ENCODE measurements at places on chromosomes 12 and 14.

DNA sequence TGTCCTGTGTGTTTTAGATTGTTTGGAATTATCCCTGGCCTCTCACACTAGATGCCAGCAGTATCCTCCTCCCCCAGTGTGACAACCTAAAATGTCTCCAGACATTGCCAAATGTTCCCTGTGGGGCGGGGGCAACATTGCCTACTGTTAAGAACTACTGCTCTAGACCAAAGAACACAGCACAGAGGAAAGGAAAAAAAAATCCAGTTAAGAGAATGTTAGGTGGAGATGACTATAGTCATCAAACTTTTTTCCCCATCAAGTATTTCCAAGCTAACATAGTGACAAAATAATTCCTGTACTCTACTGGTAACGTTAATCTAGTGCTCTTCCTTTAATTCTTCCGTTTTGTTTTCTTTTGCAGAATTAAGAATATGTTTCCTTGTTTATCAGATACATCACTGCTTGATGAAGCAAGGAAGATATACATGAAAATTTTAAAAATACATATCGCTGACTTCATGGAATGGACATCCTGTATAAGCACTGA is 3.5 kb downstream of the CDKN1B start:
- no peak for DNase-seq

- no peak for DNase-seq
Observed at GRCh38 chr12:23906329-23906728, 43.1 kb downstream of the SOX5 start.

- DNase-seq, result no peak
Observed at GRCh38 chr12:82510386-82510785, 152.1 kb downstream of the METTL25 start.

DNA sequence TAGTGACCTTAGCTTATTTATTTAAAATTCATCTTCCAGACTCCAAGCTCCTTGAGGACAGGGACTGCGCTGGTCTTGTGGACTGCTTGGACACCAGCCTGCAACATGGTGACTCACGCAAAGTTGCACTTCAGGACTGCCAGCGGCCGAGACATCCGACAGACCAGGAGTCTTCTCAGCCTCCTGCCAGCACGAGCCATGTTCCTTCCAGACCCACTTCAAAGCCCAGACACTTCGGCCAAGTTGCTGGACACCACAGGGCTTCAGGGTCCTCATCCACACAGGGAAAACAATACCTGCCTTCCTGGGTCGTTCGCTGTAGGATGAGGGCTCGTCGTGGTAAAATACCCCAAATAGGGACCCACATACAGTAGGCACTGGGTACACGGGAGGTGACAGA is 88.7 kb downstream of the BCL11B start:
- no peak for DNase-seq

- no peak for DNase-seq
Observed at GRCh38 chr14:25086821-25087396, 37.0 kb upstream of the STXBP6 start.

- DNase-seq, result no peak
Observed at GRCh38 chr14:97113339-97113738, 316.2 kb downstream of the VRK1 start.

DNA sequence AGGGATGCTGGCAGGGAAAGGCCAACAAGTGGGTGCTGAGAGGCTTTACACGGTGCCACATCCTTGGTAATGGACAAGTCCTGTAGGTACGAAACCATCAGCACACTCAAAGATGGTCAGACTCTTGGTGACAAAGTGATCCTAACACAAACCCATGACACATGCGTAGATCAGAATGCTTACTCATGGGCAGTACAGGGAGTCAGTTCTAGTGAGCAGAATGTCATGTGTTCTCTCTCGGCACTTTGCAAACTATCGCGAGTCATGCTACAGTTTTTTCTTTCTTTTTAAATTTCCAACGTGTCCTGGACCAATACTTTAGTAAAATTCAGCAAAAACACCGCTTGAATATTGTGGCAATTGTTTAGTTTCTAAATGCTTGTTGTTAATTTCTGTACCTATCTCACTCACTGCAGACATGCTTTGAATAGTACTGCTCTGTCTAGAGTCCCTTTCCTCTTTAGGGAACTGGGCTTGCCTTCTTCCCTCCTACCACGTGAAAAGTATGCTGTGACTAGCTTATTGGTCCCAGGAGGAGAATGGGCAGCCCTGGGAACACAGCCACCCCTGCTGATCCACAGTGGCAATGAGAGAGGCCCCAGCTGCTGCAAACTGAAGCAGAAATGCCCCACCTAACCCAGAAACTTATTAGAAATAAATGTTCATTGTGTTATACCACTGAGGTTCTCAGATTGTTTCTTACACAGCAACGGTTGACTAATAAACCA is 62.4 kb downstream of the UBR7 start:
- DNase-seq, result no peak

DNA sequence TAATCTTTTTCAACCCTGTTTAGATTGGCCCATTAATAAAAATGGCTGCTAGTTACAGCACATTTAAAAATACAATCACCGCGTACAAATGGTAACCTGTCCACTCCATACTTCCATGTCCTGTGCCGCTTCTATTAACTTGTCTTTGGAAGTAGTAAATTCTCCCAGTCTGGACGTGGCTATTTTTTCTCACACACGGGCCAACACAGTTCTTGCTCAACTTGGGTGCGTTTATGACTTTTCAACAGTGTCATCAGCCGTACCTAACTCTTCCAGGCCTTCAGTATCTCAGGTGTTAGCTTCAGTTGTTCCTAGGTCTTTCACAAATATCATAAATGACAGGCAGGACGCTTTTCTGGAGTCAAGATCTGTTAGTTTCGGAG is 475 bp upstream of the PCNX1 start:
- DNase-seq, result no peak

Data from stimulated activated CD4-positive, alpha-beta T cell treated with anti-CD3 and anti-CD28 coated beads, Interleukin-2, amount 100 ng/mL, for 24 hours (primary cell).